Fibroblast of villous mesenchyme (primary cell): ENCODE measurements at places on chromosomes 16 and 17.

- no peak for DNase-seq
Measured at GRCh38 chr16:66908116-66908515, 10.6 kb downstream of the CDH16 start.

DNA sequence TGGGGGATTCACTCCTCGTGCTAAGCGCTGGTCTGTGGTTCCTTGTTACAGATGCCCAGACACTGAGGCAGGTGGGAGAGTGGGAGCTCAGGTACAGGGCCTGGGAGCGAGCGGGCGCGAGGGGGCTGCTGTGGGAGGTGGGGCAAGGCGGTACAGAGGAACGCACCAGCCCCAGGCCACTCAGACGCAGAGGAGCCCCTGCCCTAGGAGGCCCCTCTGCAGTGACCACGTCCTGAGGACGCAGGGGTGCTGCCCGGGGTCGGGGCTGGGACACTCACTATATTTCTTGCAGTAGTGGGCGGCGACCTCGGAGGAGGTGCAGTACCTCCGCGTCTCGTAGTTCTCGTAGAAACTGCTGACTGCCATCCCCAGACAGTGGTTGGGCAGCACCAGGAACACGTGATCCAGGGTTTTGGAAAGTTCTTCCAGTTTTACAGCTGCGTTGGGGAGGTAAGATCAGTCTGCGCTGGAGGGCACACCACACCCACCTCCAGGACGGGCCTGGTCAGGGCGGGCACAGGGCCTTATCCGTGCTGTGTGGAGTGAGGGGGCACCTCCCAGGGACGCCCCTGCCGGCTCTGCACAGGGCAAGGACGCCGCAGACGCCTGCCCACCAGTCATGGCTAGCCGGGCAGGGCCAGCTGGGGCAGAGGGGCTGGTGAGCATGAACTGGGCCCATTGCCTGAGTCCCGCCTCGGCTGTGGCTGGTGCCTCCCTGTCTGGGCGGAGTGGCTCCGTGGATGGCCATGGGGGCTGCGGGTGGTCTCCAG is 16.3 kb upstream of the RNPS1 start:
- no peak for DNase-seq

- DNase-seq: no peak
Measured at GRCh38 chr17:2794111-2794803, 2.0 kb upstream of the RAP1GAP2 start.

DNA sequence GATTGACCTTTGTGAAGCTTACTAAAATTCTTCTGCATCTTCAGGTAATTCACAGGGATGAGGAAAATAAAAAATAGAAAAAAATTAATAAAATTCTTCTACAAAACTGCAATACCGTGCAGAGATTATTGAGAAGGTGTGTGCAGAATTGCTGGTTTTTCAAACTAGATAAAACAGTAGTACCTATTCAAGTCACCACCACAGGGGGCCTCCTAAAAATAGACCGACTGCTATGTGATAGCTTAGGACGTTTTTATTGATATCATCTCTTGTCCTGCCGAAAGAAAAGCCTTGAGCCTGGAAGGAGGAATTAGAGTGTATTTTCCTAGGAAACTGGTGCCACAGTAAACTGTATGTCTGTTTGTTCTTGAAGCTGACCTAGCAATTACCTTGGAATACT is 325.9 kb downstream of the ZFHX3 start:
- no peak for DNase-seq

- DNase-seq: no peak
Measured at GRCh38 chr17:57606111-57606875, 138.8 kb downstream of the CCDC182 start.

GRCh38 chr17:1076982-1077302 is 80.0 kb downstream of the TIMM22 start:
- DNase-seq: no peak

DNA sequence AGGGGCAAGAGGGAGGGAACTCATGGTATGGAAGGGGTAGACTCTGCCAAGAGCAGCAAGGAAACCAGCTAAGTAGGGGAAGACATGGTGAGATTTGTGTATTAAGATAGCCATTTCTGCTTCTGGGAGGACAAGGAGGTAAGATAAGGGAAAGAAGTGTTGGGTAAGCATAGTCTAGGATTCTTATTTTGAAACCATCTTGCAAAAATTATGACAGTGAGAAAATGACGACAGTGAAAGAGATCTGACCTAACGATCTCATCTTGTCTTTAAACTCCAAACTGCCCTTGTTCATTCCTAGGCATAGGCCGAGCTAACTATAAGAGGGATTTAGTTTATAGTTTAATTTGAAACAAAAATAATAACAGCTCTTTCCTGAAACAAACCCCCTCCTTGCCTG is 5.6 kb upstream of the RBL2 start:
- no peak for DNase-seq

DNA sequence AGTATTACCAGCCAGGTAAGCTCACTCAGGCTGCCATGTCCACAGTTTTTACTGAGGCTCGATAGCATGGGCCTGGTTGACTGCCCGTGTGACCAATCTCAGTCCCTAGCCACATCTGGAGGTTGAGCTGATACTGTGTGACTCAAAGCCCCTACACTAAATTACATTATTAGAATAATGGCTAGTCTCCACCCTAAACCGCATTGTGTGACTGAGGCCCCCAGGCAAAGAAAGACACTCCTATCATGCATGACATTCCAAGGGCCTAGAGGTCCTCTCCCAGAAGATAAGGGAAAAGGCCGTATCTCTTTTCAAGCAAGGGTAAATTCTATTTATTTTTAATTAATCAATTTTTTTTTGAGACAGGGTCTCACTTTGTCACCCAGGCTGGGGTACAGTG is 505.3 kb downstream of the HAPSTR1 start:
- DNase-seq: no peak

- DNase-seq: no peak
Measured at GRCh38 chr17:17080781-17081180, 38.5 kb downstream of the MPRIP start.

GRCh38 chr17:27503611-27504010 is 47.4 kb downstream of the KSR1 start:
- DNase-seq: no peak

DNA sequence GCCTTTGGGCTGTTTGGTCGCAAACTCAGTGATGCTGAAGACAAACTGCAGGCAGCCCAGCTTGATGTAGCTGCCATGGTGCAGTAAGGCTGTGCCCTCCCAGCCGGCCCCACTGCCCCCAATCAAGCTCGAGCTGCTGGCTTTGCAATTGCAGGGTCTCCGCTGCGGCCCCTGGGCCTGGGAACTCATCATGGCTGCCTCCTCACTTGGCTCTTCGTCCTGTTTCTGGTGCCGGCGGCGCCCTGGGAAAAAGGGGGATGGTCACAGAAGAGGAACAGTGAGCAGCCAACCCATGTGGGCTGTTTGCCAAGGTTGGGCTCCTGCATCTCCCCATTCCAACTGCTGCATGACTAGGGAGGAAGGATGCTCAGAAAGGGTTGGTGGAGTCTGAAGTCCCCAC is 3.4 kb upstream of the DHRS13 start:
- DNase-seq: no peak

- no peak for DNase-seq
Measured at GRCh38 chr17:79541056-79541850, 69.6 kb downstream of the RBFOX3 start.

GRCh38 chr17:47694581-47695428 is 844 bp downstream of the TBKBP1 start:
- DNase-seq: peak; percentile 54

- no peak for DNase-seq
Measured at GRCh38 chr17:36092230-36092629, 2.3 kb upstream of the CCL3 start.

DNA sequence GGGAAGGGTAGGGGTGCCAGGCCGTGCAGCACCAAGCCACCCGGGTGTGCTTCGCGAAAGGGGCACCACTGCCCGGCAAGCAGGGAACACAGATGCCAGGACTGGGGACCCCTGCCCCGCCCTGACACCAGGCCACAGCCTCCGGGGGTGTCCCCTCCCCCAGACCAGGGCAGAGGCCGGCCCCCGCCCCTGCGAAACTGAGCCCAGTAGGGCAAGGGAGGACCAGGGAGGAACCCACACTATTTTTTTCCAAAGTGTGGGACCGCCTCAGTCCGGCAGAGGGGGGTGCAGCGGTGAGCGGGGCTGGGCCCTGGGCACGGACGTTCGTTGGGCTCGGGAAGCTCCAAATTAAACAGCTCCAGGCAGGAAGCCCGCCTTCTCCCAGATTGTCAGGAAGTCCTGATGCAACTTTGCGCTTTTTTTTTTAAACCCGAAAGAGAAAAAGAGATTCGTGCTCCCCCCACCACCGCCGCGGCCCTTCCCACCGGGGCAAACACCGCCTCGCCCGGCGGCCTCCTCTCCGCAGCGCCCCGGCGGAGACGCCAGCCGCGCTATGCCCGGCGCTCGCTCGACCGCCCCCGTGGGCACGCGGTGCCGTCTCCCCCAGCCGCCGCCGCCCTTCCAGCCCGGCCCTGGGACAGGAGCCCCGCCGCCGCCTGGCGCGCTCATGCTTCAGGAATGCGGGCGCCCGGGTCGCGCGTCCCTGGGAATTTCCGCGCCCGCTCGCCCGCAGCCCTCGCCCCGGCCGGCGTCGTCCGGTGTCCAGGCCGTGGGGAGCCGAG is 755 bp downstream of the PIEZO1 start:
- peak; percentile 88 for DNase-seq

DNA sequence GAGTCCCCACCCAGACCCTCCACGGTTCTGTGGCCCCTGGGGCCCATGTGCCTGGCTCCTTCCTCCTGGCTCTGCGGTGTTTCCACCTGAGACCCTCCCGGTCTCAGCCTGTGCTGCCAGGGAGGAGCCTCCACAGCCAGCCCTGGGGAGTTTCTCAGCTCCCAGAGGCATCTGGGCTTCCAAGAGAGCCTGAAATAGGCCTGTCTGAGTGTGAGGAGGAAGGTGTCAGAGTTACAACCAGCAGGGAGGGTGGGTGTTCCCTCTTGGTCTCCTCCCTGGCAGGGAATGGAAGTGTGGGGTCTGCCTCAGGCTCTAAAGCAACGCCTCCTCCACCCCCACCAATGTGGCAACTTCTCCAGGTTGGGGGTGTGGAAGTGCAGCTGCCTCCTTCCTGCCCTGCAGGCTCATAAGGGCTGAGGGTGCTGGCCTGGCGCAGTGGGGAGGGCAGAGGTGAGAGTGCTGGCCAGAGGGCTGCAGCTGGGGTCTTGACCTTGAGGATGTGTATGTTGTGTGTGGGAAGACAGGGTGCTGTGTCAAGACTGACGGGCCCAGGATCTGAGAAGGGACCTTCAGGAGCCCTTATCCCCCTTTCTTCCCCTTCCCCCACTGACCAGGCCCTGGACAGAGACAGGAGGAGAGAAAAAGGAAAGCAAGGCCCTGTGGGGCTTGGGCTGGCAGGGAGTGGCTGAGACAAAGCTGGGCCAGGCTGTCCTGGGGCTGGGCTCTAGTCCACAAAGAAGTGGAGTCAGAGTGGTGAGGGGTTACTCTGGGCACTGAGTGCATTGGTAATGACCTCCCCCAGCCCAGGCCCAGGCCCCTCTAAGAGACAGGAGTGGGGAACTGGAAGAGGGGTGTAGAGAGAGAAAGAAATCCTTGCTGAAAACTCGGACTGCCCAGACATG is 2.4 kb downstream of the CYGB start:
- peak; percentile 55 for DNase-seq

GRCh38 chr17:40319651-40320540 is 10.9 kb downstream of the RARA start:
- no peak for DNase-seq

GRCh38 chr16:58518083-58518979 is 3.0 kb downstream of the SETD6 start:
- no peak for DNase-seq

GRCh38 chr16:21167360-21167759 is 8.9 kb downstream of the LDAF1 start:
- DNase-seq: peak; percentile 82

DNA sequence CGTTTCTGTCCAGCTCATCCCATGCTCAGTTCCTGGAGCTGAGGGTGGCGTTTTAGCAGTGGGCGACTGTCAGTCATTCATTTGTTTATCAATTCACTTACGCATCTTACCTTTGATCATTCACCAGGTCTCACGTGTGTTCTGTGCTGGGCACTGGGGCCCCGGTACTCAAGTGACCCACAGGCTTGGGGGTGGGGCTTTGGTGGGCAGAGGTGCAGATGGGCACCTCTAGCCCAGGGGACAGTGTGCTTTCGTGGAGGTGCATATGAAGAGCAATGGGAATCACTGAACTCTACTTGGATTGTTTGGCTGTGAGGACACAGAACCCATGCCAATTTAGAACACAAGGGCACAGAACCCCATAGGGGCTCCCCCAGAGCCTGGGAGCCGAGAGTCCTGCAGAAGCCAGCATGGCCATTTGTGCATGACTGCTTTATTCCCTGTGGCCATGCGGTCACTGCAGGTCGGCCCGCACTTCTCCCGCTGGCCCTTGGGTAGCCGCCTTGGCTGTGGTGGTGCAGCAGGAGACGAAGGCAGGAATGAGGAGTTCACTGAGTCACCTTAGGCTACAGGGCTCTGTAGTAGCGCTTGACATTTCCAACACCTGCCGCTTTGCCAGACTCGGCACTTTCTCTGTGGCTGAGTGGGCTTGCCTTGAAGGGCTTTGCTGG is 144.6 kb downstream of the SNX29 start:
- no peak for DNase-seq

DNA sequence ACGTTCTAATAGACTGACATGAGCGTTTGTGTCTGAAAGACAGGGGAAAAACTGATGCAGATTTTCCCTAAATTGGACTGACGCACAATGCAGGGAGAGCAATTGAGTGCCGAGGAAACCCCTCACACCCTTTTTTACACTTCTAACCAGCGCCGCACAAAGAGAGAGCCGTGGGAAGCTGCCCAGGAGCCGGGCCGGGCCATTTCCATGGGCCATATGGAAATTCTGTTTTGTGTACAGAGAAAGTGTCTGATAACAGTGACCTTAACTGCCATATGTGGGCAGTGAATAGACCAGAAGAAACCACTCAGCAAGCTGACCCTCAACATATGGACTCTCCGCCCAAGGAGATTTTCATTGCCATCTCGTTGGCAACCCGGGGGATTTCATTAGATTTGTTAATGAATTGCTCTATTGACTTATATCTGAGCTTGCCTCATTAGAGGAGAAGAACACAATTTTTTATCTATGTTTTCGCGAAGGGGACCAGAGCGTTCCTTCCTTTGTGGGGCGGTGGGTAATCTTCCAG is 225.9 kb upstream of the IRX3 start:
- DNase-seq: no peak

DNA sequence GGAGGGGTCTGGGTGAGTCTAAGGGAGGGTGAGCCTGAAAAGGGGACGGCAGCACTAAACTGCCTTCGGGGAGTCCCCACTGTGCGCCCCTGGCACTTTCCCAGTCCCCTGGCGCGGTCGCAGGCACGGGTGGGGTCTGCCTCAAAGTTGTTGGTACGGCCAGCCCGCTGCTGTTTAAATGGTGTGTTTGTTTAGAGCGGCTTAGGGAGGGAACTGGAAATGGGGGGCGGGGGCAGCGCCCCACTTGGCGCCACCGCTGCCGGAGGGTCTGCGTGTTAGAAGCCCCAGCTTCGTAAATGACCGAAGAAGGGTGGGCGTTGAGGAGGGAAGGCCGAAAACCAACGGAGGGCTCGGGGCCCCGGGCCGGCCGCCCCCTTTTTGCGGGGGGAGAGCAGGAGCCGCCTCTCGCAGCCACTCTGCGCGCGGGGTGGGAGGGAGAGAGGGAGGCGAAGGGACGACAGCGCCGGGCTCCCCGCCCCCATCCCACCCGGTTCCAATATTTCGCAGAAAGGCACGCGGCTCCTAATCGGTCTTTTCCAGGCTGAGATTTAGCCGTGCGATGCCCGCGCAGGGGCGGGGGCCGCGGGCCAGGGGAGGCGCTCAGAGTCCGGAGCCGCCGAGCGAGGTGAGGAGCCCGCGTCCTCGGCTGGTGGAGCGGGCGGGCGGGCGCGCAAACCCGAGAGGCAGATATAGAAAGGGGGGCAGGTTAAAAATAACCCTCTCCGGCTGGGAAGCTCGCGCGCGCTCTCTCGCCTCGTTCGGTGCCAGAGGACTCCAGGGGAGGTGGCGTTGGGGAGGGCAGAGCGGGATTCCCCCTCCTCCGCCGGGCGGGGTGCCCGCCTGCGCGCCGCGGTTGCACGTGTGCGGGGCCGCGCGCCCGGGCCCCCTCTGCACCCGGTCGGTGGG is 54.9 kb downstream of the SREBF1 start:
- peak; percentile 65 for DNase-seq
